ENCODE measurements at places on chromosomes 11 and 22.

DNA sequence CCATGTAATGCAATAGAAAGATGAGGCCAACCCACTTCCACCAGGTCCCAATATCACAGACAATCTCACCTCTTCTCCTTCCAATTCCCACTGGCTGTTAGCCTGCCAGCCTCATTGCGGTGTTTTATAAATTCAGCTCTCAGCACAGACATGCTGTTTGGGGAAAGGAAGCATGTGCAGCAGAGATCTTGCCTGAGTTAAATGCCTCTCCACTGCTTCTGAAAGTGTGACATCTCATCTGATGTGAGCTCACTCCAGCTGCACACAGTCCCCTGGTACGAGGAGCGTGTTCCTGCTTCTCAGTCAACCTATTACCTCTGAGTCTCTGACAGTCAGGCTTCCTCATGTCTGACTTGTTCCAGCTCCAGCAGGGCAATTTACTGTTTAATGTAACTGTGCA is 122.7 kb upstream of the GUCY1A2 start:
- DNase-seq = no peak

- DNase-seq = no peak
Measured at GRCh38 chr11:57514538-57515331, 767 bp downstream of the SLC43A1 start.

GRCh38 chr22:45521178-45521577 is 18.5 kb downstream of the FBLN1 start:
- DNase-seq = no peak

DNA sequence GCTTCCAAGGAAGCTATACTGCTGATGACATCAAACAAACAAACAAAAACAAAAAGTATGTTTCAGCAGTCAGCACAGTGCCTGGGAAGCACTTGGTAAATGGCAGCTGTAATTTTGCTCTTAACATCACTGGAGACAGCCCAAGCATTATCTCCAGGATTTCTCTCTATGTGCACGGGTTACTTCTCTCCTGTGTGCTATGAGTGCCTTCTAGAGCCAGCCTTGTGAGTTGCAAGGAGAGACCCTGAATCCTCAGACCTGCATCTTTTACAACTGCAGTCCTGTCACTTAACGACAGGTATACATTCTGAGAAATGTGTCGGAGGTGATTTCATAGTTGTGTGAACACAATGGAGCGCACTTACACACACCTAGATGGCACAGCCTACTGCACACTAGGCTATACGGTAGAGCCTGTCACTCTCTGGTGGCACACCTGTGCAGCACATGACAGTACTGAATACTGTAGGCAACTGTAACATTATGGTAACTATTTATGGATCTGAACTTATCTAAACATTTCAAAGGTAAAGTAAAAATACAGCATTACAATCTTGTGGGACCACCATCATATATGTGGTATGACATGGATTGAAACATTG is 662.5 kb upstream of the B3GAT1 start:
- DNase-seq = no peak

GRCh38 chr11:70128435-70128906 is 50.4 kb downstream of the ANO1 start:
- DNase-seq = no peak

GRCh38 chr11:2432628-2433071 is 11.7 kb downstream of the TRPM5 start:
- no peak for DNase-seq

GRCh38 chr11:129418039-129418438 is 42.4 kb downstream of the BARX2 start:
- no peak for DNase-seq

GRCh38 chr11:44110231-44110679 is 14.8 kb downstream of the EXT2 start:
- no peak for DNase-seq

GRCh38 chr11:72013765-72014711 is 15.3 kb downstream of the IL18BP start:
- no peak for DNase-seq

GRCh38 chr11:80417681-80418080 is 976.9 kb upstream of the TENM4 start:
- DNase-seq = no peak

- no peak for DNase-seq
Measured at GRCh38 chr11:17610085-17610894, 63.2 kb downstream of the OTOG start.

GRCh38 chr11:82384308-82384707 is 349.4 kb downstream of the FAM181B start:
- DNase-seq = no peak

DNA sequence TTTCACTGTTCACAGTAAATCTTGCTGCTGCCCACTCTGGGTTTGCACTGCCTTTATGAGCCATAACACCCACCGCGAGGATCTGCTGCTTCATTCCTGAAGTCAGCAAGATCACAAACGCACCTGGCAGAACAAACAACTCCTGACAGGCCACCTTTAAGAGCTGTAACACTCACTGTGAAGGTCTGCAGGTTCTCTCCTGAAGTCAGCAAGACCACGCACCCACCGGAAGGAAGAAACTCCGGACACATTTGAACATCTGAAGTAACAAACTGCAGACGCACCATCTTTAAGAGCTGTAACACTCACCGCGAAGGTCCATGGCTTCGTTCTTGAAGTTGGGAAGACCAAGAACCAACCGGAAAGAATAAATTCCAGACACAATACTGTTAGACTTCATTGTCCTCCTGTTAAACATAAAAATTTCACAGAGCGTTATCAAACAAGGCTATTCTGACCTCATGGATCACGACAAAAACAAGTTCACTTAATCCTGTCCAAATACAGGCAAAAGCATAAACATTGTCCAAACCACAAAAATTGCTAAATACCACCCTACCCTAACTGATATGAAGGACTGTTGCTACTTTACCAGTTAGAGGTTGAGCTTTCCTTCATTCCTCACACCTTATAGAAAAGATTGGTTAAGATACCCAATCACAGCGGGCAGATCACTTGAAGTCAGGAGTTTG is 3.0 kb upstream of the CCDC117 start:
- no peak for DNase-seq

DNA sequence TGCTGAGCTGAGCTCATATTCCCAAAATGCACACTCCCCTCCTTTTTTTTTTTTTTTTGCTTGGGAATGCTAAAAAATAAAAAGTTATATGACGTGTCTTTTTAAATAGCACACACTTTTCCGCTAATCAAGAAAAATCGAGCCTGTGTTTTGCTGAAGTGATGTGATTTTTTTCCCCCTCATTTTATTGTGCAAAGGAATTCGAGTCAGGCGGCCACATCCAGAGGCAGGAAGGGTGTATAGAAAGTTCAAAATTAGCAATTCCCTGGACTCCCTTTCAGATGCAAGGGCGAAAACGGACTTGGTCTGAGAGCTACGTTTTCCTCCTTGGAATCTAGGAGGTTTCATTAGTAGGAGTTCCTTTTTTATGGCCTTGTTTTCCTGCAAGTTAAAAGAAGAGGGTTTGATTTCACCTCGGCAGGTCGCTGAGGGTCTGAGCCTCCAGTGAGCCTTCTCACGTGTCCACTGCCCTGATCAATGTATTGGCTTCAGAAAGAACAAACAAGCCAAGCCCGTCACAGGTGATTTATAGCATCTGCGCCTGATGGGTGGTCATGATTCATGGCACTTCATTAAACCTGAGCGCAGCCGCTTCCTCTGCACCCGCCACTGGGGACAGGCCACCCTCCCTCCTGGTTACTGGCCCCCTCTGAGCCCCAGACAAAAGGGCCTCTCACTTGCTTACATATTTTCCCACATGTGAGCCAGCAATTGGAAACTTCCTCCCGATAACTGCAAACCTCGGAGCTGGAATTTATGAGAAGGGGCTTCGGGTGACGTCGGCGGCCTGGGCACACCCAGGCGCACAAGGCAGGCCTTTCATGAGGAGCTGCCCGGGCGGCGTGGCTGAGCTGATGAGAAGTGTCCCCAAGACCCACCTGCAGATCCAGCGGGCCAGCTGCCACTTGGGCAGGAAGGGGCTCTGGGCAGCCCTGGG is 64.4 kb upstream of the LINC01488 start:
- no peak for DNase-seq

DNA sequence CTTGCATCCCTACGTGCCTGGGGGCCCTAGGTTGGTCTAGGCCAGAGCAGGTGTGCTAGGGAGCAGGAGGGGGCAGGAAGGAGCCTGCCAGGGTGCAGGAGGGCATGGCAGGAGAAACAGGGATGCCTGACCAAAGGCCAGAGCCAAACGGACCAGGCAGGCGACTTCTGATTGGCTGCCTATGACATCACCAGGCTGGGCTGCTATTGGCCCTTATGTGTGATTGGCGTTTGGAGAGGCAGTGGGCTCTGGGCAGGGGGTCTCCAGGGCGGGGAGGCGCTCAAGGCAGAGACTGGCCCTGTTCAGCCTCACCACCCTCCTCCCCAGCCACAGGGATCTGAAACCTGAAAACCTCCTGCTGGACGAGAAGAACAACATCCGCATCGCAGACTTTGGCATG is 44.4 kb downstream of the MOB2 start:
- DNase-seq = no peak

DNA sequence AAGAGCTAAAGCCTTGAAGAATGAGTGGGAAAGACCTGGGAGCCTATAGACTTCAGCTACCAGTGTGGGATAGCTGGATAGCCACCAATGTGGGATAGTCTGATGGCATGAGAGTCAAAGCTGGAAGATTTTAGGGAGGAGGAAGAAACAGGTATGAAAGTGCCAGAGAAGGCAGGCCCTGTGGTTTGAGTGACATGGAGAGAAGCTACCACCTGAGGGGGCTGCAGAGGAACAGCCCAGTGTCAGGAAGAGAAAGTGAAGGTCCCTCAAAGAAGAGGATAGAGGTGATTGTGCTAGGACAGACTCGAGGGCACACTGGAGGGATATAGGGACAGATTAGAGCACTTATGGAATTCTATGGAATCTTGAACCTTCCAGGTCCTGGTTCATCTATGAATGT is 23.1 kb upstream of the PAX6 start:
- no peak for DNase-seq

DNA sequence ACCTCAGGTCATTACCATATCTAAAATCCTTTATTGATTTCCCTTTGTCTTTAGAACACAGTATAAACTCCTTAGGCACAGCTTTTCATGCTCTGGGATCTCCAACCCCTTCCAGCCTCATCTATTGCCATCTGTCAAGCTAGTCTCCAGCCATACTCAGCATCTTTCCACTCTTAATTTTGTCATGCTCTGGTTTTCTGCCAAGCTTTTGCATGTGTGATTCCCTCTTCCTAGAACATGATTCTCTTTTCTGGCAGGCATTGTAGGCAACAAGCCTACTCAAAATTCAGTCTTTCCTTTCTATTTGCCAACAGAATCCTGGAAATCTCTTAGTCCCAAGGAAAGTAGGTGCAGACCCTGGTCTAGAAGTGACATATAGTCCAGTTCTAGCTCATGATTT is 35.5 kb upstream of the SLC6A5 start:
- DNase-seq = no peak

- DNase-seq = no peak
Measured at GRCh38 chr11:6596239-6596877, 7.1 kb downstream of the RRP8 start.

GRCh38 chr11:62103986-62104385 is 19.8 kb upstream of the INCENP start:
- no peak for DNase-seq

DNA sequence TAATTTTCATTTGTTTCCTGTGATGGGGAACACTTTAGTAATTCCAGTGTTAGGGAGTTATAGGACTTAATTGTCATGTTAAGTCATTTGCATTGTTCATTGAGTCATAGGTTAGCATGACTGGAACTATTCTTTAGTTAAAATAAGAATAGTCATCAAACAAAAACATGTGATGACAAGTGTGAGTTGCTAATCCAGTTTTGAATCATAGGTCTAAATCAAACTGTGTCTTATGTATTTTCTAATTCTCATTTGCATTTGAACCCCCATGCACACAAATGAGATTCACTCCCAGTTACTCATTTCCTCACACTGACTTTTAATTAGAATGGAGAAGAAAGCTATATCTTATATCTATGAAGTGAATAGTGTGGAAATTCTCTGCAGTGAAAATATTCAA is 405.6 kb downstream of the LRRC4C start:
- DNase-seq = no peak

DNA sequence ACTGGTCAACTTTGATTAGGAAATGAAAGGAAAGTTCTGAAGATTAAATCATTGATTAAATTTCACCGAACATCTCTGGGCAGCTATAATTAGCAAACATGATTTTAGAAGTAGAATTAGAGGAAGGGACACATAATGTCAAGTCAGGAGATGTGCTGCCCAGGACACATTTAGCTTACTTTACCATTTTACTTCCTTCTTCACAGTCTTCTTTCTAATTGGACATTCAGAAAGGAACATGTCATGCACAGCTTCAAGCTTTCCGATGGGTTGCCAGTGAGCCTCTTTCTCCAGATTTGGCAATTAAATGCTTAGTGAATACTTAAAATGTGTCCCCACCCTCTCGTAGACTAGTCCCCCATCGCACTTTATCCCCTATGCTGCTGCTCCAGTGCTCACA is 234.7 kb downstream of the FAM76B start:
- no peak for DNase-seq

DNA sequence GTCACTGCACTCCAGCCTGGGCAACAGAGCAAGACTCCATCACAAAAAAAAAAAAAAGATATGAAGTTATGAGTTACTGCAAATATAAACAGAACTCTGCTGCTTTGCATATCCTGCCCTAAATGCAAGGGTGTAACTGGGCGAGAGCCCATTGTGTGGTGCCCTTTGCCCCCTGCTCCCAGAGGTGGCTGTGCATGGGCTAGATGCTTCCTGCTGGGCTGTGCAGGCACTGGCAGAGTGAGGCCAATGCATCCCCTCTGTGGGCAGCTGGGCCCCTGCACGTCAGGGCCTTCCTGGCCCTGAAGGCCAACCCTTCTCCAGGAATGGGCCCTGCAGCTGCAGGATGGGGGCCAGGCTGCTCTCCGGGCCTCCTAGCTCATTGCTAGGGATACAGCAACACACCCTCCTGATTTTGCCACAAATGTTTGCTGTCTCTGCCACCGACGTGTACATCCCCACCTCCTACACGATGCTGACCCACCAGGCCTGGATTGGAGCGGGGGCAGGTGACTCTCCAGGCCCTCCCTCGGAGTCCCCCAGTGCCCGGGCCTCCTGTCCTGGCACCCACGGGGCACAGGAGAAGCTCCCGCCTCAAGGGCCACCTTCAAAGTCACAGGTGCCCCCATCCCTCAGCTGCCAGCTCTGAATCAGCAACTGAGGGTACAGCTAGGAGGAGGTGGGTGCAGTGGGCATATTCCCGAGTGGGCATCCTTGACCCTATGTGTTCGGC is 40.7 kb upstream of the COMT start:
- DNase-seq = no peak

DNA sequence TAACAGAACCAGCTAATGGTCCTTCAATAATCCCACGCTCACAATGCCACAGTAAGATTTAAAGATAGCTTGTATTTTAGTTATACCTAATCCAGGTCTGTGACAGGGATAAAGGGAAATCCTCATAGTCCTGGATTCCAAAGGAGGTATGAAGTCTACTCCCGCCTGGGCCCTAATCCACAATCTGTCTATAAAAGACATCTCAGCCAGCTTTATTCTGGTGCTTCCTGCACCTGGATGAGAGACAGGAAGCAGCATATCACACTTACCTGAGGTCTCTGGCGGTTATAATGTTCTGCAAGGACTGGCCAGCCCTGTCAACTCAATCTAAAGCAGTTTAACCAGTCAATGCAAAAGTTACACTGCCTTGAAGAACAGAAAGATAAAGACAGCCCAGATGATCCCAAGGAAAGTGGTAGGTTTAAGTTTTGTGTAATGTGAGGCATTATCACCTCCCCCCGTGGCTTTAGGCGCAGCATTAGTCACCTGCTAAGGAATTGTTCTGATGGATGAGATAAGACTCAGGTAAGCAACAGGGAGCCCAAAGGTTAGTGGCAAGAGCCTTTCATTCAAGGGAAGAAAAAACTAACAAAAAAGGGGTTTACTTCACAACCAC is 57.6 kb downstream of the PLEKHA7 start:
- DNase-seq = no peak
